ENCODE measurements at places on chromosomes 7 and 10.

GRCh38 chr10:57628592-57629284 lies 639.0 kb downstream of the IPMK start:
- no peak for DNase-seq

DNA sequence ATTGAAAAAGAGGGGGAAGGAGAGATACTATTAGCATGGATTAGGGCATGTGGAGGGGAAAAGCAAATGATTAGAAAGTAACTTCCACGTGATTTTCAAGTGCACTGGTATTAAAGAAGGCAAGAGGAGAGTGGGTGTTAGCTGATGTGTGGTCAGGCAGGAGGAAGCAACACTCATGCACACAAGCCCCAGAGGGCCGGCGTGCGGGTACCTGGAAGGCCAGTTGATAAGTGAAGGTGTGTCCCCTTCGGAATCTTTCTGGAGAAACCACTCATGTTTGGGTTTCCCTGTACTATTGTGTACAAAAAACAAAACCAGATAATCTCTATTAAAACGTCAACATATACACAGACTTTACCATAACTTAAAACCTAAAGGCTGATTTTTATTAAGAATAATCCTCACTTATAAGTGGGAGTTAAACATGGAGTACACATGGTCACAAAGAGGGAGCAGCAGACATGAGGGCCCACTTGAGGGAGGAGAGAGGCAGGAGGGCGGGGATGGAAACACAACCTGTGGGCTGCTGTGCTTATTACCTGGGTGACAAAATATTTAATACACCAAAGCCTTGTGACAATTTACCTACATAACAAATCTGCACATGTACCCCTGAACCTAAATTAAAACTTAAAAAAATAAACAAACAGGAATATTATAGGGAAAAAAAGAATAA lies 98.9 kb downstream of the SVIL start:
- no peak for DNase-seq

DNA sequence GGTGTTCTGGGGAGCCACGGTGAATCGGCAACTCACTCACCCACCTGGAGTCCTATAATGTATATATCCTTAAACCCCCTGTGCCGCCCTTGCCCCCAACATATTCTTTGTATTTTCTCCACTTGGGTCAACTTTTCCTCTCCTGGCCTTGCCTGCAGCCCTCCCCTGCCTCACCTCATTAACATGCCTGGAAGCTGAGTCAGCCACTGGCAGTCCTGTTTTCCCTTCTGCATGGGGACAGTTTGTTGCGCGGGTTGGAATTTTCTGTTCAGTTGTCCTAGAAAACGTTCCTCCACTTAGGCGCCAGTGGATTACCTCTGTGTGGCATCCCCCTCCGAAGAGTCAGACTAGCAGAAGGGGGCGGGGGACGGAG lies 97.4 kb downstream of the C10orf105 start:
- no peak for DNase-seq

DNA sequence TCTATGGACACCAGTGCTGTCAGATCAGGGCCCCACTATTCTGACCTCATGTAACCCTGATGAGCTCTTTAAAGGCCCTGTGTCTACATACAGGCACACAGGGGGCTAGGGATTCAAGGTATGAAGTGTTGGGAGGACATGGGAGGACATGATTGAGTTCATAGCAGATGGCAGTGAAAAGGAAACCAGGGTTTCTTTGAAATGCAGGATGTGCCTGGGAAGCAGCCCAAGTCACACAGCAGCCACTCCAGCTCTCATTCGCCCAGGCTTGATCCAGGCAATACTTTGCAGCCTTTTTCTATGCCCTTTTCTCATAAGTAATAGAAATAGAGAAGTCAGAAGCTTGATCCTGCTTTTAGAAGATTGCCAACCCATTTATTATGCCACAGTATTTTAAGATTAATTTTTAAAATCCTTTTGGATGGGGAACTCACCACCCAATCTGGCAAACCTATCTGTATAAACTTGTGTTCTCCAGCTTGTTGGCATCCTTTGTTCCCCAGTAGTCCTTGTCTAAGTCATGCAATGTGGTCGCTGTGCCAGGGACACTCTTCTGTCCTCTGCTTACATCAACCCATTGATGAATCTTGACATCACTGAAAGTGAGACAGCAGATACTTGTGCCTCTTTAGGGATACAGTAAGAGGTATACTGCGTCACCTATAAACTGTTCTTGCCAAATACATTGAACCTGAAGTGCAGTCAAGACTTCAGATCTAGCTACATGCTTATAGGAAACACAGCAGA lies 95.0 kb downstream of the TAF3 start:
- no peak for DNase-seq

DNA sequence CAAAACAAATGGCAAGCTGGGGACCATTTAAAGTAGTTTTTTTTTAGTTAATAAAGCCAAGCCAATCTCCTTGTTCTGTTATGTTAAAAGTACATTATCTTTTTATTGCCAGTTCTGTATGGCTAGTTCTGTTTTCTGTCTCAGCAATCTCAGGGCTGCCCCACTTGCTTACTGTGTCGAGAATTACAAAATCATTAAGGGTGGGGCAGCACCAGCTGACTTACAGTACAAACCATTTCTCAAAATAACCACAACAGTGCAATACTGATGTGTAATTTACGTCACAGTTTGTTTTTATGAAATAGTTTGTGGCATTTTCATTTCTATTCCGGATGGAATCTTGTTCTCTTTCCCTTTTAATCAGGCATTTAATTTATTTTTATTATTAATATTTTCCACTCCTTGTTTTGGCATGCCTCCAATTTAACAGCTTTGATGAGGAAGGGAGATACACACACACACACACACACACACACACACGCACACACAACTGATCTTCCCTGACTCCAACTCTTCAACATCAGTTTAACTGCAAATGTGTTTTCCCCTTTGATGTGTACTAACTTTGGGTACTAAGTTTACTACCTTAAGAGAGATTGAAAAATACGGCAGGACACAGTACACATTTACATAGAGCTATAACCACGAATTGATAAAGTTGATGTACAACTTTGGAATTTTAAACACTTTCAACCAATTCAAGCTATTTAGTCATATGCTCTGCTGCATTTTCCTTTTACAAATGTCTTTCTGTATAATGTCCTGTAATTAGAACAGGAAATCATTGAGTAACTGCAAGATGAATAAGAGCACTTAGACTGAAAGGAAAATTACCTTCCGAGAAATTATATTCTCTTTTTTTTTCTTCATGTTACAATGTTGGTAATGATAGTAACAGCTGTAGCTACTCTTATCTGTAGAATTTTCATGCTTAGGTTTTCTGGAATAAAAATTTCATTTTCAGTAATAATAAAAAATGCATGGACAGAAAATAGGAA lies 91.5 kb downstream of the ARID5B start:
- DNase-seq = no peak

DNA sequence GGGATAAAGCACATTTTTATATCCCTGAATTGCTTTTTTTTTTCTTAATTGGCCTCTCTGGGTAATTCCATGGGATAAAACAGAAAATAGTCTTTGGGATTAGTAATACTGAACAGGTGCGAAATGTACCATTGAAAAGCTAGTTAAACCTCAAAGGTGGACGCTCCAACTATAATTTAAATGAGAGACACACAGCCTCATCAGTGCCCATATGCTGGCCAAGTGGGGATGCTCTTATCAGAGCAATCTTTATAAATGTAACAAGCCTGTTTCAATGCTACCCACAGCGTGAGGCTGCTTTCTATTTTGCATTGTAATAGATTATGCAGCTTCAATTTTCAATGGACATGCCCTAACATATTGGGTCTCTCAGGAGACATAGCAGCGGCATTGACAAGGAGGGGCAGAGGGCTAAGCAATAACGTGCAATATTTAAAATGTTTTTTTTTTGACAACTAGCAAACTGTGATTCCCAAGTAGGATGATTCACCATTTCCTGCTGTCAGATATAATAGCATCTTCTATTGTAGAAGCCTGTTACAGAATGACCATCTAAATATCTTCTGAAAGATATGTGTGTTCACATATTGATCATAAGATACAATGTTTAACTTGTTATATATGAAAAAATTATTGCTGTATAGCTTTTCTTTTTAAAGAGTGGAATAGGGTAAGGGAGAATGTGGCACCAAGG lies 91.3 kb upstream of the BET1 start:
- no peak for DNase-seq

GRCh38 chr10:78560341-78560688 lies 508.5 kb upstream of the ZMIZ1 start:
- no peak for DNase-seq

- DNase-seq = no peak
Measured at GRCh38 chr7:41383596-41383995, 319.3 kb downstream of the INHBA start.

DNA sequence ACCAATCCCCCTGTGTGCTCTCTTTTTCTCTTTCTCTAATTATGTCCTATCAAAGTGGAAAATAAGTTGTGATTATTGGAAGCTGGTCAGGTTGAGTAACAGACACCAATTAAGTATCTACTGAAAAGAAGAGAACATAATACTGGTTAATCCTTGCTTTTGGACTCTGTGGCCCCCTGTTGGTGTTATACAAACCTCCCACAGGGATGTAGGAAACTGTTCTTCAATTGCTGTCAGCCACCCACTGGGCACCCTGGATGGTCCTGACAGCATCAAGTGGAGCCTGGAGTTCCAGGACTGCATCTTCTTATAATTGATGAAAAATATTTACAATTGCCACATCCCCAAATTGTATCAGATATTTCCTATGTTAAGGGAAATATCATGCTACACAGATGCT lies 939.7 kb downstream of the KCNMA1 start:
- no peak for DNase-seq

DNA sequence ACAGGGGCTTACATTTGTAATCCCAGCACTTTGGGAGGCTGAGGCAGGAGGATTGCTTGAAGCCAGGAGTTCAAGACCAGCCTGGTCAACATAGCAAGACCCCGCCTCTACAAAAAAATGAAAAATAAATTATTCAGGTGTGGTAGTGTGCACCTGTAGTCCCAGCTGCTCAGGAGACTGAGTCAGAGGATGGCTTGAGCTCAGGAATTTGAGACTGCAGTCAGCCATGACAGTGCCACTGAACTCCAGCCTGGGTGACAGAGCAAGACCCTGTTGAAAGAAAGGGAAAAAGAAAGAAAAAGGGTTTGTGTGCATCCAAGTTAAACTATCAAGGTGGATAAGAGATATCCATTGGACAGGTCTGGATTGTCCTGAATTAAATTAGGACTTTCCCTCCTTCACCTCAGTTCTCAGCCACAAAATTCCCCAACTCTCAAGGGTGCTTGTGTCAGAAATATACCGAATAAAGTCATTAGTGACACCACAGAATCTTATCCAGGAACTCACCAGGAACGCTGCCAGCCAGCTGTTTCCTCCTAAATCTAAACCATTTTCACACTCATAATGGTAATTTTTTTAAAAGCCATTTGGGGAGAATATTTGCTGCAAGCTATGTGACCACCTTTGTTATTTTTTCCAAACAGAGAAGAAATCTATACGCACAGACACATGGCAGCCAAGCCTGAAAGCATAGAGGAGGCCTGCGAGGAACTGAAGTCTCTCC lies 12.0 kb downstream of the AFAP1L2 start:
- DNase-seq = no peak

DNA sequence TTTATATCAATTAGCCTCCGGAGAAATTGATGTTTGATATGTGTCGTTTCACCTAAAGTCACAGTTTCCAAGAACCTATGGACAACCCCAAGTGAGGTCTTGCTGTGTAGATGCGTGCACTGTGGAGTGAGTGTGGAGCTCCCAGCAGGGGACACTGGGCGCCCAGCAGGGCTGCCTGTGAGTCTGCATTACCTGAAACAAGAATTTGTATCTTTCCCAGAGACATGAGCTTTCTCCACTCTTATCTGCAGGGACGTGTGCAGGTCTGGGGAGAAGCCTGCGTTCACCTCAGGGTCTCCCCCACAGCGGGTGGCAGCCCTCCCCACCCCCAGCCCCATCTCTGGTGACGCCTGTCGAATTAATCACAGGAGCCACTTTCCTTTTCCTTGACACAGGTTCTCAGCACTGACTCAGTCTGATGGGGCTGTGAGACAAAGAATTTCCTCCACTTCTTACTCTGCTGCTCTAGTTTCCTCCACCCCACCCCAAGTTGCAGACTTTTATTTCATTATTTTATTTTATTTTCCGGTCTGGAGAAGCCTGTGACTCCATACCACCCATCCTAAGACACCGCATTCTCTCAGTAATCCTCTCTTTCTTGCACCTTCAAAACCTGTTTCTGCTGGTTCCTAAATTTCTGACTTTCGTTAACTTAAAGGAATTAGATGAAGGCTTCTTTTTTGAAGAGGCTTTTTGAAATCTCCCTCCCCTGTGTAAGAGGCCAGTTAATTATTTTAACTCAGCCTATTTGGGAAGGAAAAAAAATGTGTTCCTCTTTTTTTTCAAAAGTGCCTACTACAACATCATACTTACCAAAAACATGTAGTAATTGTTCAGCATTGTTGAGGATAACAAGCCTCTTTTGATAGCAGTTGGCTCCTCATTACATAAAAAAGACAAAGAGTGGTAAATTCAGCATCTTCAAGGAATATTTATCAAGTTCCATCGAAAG lies 17.0 kb upstream of the INSIG1 start:
- no peak for DNase-seq

- DNase-seq = no peak
Measured at GRCh38 chr7:31107106-31108090, 55.3 kb downstream of the ADCYAP1R1 start.

- DNase-seq = no peak
Measured at GRCh38 chr7:16014031-16014430, 327.5 kb upstream of the MEOX2 start.

DNA sequence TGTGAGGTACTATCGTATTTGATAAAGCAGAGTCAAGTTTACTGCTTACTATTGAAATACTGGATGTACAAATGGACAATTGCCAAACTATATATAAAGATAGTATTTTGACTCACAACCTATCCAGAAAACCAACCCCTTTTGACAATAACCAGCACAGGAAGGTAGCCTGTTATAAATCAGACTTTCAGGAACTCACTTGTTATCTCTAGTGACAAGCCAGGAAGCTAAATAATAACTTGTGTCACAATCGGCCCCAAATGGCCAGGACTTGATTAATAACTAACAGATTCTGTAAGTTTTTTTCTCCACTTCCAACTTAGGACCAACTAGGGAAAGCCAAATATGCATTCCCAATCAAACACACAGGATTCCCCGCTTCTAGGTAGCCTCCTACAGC lies 38.8 kb upstream of the SLC35G1 start:
- no peak for DNase-seq

GRCh38 chr7:33035776-33036175 lies 26.8 kb downstream of the NT5C3A start:
- no peak for DNase-seq

DNA sequence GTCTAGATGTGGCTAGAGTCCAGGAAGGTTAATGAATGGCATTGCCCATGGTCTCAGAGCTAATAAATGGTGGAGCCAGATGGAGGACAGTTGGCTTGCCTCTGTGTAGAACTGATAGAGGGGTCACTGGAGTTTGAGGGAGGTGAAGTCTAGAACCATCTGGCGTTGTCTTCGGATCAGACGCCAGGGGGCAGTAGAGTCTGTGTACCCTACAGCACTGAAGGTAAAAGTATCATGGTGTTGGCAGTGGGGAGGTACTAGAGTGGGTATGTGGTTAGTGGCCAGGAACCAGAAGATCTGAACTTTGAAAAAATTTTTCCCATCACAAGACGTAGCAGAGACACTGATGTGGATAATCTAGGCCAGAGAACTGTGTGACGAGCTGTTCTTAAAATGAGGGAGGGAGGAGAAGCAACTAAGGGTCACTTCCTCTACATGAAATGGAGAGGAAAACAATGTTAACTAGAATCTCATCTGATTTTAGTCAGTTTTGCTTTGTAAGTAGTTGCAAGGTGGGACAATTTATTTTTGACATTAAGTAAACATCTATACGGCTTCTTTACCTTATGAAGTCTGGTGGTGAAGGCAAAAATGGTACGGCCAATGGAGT lies 227.9 kb upstream of the PRSS58 start:
- no peak for DNase-seq
